ENCODE measurements at places on chromosomes 3 and 15.

DNA sequence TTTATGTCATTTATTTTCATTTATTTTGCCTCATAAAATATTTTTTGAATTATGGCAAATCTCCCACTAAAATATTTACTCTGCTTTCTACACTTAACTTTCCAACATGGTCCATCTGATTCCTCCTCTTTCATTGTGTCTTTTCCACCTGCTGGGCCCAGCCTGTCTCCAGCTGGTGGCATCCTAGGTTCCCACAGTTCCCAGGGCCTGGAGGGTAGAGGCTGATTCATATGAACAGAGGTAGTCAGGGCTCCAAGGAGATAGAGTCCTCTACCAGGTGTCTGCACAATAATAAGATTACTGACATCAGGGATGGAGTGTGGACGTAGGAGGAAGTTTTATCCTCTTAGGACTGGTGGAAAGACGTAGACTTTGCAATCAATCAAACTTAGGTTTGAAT, 14.3 kb downstream of the ZBTB38 start:
- no peak for DNase-seq

- no peak for DNase-seq
Measured at GRCh38 chr15:90058308-90058707, 44.0 kb downstream of the IDH2 start.

DNA sequence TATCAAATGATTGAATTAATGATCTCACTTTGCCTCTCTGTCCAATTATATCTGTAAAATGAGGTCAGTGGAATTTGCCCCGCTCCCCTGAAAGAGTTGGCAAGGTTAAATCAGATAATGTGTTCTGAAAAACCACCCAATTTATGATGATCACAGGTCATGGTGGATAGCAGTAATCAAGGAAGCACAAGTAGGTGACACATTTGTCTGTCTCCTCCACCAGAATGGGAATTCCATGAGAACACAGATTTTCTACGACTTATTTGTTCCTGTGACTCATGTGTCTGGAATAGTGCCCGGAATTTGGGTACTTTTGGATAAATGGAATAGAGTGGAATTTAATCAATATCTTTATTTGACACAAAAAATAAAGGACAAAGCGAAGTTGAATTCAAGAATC, 220.9 kb upstream of the SUCLG2 start:
- DNase-seq: no peak

GRCh38 chr3:141055136-141055535, 4.0 kb downstream of the SPSB4 start:
- DNase-seq: no peak

DNA sequence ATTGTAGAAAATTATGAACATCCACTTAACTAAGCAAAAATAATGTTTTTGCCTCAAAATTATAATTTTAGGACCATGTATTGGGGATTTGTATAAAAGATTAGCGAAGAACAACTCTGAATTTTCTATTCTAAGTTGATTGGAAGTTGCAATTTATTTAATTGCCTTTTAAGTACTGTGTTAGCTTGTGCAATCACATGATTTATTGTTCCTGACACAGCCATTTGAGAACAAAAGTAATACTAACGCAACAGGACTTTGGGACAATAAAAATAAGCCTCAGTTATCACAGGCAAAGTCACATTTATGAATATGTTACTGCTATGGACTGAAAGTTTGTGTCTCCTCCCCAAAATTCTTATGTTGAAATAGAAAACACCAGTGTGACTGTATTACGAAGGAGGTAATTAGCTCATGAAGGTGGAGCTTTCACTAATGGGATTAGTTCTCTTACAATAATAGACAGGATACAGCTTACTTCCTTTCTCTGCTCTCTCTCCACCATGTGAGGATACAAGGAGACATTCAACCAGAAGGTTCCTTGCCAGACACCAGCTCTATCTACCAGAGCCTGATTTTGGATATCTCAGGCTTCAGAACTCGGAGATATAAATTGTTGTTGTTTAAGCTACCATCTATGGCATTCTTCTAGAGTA, 745.9 kb downstream of the ZBBX start:
- DNase-seq: no peak

GRCh38 chr15:57555270-57555669, 36.4 kb upstream of the MYZAP start:
- peak; percentile 71 for DNase-seq

GRCh38 chr3:156341831-156342416, 213.0 kb downstream of the SSR3 start:
- no peak for DNase-seq

GRCh38 chr3:110420158-110420641, 651.4 kb upstream of the NECTIN3 start:
- DNase-seq: no peak

GRCh38 chr3:62365391-62366125, 7.8 kb downstream of the FEZF2 start:
- DNase-seq: no peak

DNA sequence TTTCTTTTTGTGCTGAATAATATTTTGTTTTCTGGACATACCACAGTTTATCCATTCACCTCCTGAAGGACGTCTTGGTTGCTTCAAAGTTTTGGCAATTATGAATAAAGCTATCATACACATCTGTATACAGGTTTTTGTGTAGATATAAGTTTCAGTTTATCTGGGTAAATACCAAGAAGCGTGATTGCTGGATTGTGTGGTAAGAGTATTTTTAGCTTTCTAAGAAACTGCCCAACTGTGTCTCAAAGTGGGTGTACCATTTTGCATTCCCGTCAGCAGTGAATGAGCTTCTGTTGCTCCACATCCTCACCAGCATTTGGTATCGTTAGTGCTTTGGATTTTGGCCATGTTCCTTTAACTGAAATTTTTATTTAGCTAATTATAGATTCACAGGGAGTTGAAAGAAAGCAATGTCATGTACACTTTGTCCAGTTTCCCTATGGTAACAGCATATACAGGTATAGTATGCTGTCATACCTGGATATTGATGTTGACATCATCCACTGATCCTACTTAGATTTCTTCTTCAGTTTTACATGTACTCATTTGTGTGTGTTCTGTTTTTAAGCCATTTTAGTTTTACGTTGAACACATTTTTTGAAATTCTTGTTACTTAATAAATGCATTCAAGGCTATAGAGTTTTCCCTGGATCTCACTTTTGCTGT, 11.9 kb downstream of the ARID3B start:
- no peak for DNase-seq

GRCh38 chr15:79341396-79341795, 30.5 kb downstream of the TMED3 start:
- DNase-seq: no peak

DNA sequence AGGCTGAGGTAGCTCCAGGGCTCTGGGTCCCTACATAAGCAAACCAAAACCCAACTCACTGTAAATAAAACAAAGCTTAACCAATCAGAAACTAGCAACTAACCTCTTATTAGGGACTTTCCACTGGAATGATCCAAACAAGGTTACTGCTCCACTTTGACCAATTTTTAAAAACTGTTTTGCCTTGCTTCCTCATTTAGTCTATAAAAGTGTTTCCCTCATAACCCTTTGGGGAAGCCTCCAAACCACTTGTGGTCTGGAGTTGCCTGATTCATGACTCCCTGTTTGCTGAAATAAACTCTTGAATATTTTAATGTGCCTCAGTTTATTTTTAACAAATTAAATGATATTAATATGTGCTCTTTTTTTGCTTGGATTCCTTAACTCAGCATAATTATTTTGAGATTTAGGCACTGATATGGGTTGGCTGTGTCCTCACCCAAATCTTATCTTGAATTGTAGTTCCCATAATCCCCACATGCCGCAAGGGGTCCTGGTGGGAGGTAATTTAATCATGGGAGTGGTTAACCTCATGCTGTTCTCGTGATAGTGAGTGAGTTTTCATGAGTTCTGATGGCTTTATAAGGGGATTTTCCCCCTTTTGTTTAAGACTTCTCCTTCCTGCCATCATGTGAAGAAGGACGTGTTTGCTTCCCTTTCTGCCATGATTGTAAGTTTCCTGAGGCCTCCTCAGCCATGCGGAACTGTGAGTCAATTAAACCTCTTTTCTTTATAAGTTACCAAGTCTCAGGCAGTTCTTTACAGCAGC, 90.6 kb downstream of the CD200R1L start:
- no peak for DNase-seq

GRCh38 chr15:75347222-75348033, 589 bp downstream of the NEIL1 start:
- DNase-seq: peak; percentile 79

GRCh38 chr3:144289057-144289456, 317.4 kb downstream of the DIPK2A start:
- no peak for DNase-seq

DNA sequence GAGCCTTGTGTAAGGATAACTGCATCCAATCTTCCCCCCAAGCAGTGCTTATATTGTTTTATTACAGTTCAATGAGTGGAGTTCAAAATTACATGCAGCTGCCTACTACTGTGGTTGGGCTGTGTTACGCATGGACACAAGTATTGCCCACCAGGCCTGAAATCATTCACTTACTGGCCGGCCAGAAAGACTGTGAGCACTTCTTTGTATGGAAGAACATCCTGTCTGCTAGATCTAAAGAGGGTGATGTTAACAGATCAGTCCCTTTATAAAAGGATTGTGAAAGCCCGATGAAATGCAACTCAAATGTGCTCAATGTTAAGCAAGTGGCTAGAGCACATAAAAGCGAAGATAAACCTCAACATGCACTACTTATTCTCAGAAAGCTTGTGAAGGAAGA, 132.5 kb downstream of the FOXP1 start:
- DNase-seq: no peak

DNA sequence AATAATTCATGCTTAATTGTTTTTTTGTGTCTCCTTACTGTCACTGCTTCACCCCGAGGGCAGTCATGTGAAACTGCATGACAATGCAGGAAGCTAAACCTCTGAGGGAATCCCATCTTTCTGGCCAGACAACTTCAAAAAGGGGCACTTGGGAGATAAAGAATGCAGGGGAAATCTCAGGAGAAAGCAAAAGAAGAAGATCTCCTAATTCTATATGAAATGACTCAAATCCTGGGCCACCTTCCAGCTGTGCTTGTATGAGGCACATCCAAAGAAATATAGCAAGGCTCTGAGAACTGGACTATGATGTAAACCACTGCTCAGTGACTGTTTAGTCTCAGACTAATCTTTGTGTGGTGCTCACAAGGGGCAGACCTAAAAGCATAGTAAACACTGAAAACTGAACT, 22.6 kb upstream of the UMPS start:
- no peak for DNase-seq

GRCh38 chr3:16124636-16125035, 49.8 kb upstream of the GALNT15 start:
- DNase-seq: no peak

DNA sequence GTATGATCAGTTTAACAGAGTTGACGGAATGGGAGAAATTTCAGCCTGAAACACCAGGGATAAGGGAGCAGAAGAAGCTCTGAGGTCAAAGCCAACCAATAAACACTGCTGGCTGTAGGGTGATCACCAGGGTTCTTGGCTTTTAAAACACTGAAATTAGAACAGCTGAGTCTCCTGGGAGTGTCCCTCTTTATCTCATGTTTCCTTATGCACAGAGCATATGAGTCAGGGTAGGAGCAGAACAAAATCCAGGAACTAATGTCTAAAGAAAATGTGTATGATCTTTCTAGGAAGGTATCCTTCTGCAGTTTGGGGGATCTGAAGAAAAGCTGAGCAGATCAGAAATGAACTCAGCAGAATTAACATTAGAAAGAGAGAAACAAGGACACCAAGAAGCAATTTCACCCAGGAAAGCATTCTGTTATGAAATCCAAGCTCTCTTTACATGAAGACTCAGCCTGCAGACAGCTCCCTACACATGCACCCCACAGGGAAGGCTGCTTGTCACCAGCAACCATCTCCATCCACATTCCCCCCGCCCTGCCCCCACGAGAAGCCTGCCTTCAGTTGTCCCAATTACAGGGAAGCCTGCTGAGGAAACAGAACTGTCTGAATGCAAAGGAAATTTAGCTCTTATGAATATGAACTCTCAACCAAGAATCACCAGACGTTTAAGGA, 469.7 kb downstream of the PDCD6IP start:
- peak; percentile 51 for DNase-seq

DNA sequence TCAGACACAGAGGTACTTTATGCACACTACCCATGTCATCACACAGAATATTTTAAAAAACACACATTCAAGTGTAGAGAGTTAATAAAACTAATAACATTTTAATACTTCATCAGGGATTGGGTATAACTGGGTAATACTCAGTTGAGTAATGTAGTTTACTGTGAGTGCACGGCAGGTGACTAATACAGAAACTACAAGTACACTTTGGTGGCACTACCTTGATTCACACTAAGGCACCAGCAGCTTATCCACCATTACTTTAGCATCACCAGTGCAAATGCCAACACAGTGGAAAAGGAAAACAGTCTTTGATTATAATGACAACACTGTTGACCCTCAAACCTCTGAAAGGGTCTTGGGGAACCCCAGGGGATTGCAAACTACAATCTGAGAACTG, 33.6 kb downstream of the ZNF280D start:
- no peak for DNase-seq

DNA sequence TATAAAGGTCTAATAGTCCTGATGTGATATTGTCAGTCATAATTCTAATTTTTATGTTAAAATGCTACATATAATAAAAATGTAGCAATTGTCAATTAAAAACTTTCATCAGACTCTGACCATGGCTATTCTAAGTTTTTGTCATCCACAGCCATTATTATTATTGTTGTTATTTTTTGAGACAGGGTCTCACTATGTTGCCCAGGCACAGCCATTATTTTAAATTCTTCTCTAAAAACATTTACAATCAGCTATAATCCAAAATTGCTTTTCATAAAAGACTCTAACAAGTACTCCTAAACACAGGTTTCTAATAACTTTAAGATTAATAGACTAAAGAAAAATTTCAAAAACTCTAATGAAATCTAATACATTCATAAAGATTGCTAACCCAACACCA, 41.0 kb upstream of the SETD2 start:
- no peak for DNase-seq

DNA sequence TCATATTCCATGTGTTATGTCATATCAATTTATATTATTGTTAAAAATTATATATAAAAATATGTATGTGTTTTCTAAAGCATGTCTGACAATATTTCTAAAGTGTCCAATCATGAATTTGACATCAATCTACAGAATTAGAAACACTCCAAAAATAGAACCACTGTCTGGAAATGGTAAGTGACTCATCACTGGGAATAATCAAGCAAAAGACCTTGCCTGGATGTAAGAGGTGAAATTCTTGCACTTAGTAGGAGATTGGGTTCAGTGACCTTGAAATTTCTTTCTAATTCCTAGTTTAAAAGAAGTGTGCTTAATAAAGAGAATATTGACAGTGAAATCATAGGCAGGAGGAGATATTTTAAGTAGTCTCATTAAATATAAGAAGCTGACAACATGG, 188.8 kb downstream of the ZNF385D start:
- DNase-seq: no peak

- DNase-seq: no peak
Measured at GRCh38 chr15:74723187-74723586, 2.1 kb downstream of the CYP1A1 start.

DNA sequence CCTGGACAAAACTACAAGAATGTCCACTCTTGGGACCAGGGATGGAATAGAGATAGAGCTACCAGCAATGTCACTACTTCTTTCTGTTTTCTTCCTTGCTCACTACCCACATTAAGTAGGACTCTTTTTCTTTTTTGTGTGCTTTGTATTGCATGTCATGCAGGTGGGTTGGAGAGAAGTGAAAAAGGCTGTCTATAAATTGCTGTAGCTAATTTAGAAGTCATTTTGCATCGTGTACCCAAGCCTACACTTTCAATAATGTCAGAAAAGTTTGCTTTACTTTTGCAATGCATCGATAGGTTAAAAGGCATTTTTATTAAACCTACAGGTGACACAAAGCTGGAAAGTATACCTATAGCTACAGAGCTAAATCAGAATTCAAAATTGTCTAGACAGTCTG, 58.9 kb downstream of the GTF2E1 start:
- DNase-seq: no peak

All from NCI-H2171 treated with DMSO at 0.1 percent for 48 hours (cell line).